ENCODE measurements at places on chromosomes 2 and 18. TPM values are rescaled to one million over a fixed set of nuclear protein-coding genes. Genes with fewer than 3 reads are reported as not detected.

DNA sequence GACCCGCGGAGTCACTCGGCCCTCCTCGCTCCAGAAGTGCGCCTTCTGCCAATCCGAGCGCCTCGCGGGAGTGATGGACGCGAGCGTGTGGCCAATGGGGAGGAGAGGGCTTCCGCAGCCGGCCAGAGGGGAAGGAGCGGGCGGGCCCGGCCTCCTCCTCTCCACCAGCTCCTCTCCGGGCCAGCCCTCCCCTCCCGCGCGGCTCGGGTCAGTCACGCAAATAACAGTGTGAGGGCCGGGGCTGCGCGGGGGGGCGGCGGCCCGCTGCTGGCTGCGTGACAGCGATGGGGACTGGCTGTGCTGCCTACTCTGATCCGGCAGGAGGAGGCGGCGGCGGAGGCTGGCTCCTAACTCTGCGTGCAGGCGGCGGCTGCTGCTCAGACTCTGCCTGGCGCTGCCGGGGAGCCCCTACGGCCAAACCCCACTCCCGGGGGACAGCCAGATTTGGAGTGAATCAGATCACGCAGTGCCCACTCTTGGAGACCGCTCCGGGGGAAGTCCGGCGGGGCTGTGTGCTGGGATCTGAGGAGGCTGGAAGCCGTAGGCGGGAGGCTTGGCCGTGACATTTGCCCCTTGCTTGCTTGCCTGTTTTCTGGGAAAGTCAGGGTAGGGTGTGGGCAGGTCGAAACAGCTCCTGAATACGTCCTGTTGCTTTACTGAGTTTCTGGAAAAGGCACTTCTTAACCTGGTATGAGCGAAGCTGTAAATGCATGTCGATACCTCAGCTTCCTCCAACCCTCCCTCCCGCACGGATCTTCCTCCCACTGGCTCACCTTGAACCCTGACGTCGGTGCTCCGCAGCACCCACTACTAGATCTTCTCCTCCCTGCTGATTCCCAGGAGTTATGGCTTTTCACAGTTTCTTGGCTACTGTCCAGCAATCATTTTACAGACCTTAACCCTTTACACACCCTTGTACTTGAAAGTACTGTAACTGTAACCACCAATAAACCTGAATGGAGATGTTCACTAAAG is 97.9 kb upstream of the SERTAD2 start:
- peak; percentile 98 for DNase-seq

- no peak for DNase-seq
Observed at GRCh38 chr2:172977270-172978062, 98.2 kb upstream of the MAP3K20 start.

DNA sequence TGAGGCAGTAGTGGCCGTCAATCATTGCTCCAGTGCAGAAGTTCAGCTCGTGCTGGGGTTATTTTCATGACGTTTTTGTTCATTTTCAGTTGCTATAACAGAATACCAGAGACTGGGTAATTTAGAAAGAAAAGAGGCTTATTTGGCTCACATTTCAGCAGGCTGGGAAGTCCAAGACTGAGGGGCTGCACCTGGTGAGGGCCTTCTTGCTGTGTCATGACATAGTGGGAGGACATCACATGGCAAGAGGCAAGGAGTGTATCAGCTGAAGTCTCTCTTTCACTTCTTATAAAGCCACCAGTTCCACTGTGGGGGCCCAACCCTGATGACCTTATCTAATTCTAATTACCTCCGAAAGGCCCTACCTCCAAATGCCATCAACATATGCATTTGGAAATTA is 58.0 kb upstream of the DPP10 start:
- no peak for DNase-seq

DNA sequence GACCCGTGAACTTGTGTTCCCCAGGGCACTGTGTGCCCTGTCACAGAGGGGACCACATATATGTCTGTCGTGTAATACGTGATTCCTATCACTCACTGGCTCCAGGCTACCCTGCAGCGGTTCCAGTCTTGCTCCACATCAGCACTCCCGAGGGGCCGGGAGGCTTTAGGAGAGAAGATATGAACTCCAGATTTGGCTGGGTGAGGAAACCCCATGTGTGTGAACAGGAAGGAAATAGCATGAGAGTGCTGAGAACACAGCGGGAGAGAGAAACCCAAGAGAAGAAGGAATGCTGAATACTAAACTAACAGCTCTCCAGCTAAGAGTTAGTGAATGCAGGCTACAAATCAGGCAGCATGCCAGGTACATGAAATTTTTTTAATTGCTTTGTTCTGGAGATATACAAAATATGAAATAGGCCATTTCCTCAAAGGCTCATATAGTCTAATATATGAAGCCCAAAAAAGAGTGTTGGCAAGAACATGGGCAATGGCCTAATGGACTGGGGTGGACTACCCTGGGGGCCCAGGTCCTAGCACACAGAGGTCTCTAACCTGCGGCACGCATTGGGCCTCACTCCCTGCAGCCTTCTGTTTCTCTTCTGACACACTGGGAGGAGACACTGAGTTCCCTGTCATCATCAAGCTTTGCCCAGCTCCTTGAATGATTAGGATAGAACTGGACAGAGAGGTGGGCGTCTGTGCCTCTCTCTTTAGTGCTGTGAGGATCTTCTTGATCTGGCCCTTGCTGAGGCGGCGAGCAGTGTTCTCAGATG is 372.8 kb upstream of the RAB6C start:
- DNase-seq, result no peak

The CREG2 gene
- 0.36 TPM for total RNA-seq

DNA sequence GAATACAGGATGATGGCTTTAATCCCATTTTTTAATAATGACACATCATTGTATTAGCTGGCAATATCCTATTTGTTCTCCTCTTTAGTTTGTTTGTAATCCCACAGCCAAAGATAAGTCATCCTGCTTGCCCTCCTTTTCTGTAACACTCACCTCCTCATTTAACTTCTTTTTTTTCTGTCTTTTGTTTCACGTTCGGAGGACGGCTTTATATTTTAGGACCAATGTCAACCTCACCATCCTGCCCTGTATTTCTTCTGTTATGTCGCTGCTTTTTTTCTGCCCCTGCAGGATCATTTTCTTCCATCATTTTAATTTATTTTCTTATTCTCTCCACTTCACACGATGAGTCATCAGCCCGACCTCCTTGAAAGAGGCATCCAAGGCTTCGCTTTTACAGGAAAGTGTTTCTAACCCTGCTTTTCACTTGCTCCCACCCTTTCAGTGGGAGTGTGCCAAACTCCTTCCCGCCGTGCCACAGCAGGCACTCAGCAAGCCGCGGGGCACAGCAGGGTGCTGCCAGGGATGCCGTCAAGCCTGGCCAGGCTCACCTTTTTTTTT is 11.4 kb downstream of the RAB31 start:
- peak; percentile 87 for DNase-seq

The PARD3B gene
- total RNA-seq, result 22.4 TPM

GRCh38 chr2:223494942-223495341 is 107.2 kb downstream of the SCG2 start:
- no peak for DNase-seq

DNA sequence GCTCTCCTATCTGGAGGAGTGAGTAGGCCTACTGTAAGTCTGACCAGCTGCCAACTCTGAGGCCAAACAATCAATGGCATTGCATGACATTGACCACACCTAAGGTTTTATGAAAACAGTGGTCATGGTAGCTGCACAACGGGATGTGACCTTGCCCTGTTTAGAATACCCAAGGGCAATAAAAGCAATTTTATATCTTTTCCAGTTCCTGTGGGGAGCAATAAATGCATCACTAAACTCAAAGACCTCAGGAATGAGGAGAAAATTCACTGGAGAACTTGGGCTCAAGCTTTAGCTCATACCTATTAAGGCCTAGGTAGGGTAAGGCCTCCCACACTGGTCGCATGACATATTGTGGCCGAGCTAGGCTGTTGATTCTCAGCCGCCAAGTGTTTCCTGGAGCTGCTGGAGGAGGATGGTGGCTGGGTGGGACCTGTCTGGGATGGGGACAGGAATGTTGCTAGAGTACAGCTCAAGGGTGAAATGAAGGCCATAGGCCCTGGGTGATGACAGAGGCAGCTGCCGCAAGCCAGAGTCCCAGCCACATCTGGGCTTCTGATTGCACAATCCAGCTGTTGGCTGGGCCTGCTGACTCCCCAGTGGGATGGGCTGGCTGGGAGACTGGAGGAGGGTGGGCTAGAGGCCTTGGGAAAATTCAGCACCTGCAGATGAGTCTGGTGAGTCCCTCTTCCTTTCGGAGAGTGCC is 313.7 kb downstream of the CYP26B1 start:
- peak; percentile 79 for DNase-seq

DNA sequence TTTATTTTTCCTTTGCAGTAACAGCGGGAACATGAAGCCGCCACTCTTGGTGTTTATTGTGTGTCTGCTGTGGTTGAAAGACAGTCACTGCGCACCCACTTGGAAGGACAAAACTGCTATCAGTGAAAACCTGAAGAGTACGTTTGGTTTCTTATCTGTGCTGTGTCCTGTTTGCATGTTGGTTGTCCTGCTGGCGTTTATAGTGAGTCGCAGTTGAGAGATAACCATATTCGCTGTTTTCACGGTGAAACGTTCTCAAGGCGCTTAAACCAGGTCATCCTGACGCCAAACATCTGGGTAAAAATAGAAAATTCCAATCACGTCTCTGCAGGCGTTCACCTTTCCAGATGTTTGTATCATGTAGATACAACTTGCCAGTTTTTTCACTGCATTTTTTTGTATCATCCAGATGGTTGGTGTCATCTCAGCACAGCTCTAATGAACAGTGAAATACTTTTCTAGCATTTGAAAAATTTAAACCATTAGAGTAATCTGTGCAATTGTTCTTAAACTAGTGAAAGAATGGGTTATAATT is 21.2 kb downstream of the CLUL1 start:
- no peak for DNase-seq

GRCh38 chr2:238857959-238858358 is 10.1 kb downstream of the TWIST2 start:
- DNase-seq, result no peak

The RTP5 gene
- not detected for total RNA-seq

DNA sequence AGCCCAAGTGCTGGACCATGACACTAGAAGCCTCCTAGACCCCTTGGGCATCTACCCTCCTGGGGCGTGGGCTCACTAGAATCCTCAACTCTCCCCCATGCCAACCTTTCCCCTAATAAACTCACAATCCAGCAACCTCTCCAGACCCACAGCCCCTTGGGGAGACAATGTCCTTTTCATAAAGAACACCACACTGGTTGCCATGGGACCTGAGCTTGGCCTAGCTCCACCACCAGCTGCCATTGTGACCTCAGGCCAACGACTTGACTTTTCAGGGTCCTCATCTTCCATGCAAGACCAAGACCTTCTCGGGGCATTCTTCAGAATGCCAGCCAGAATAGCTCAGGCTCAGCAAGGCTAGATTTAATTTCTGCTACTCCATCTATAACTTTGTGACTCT is 128.1 kb upstream of the NPAS2 start:
- DNase-seq, result no peak

The DES gene
- total RNA-seq, result 1.2 TPM

DNA sequence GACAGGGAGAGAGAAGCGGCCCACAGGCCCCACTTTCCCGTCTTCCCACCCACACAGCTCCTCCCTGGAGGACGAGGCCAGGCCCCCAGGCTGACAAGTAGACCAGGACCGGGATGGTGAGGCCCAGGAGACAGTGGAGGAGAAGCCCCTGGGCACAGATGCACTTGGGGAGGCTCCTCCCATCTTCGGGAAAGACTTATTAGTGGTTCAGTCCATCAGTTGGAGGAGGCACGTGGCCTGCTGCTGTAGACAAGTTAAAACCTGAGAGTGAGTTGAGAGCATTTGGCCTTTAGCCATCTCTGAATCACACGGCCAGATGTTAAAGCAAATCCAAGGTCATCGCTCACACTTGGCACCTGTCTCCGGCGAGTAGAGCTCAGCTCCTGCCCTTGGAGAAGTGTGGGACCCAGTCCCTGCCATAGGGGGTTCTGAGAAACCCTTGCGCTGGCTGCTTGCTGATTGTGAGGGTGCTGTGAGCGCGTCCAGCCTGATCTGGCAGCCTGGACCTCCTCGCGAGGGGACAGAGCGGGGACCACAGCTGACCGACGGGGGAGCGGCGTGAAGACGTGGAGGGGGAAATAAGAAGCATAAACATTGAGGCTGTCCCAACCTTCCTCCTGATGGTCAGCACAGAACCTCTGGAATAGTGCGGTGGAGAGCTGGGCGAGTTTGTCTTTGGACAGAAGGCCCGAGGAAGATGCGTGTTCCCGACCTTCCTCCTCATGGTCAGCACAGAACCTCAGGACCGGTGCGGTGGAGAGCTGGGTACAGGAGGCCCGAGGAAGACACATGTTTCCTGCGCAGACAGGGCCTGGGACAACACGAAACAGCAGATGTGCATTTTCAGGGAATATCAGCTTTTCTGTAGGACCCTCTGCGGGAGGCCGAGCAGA is 24.7 kb upstream of the ALLC start:
- DNase-seq, result peak; percentile 42

The CGREF1 gene
- total RNA-seq, result 6.8 TPM

GRCh38 chr2:232352511-232353091 is 25.9 kb upstream of the ALPP start:
- DNase-seq, result peak; percentile 76

GRCh38 chr2:23713351-23713750 is 213.6 kb downstream of the ATAD2B start:
- no peak for DNase-seq

DNA sequence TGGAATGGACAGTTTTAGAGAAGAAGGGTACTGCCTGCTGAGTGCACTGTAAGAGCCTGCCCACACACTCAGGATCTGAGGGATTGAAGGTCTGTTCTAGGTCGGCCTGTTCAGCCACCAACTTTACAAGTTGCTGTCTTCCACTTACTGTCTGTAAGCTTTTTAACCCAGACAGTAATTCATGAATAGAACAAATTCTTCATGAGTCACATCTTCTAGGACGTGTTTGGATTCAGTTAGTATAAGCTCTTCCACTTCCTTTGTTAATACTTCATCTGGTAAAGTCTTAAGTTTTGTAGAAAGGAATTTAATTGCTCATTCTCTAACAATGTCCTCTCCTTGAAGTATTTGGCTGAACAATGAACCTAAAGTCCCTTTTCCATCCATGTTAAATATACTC is 74.6 kb downstream of the PDE11A start:
- no peak for DNase-seq

DNA sequence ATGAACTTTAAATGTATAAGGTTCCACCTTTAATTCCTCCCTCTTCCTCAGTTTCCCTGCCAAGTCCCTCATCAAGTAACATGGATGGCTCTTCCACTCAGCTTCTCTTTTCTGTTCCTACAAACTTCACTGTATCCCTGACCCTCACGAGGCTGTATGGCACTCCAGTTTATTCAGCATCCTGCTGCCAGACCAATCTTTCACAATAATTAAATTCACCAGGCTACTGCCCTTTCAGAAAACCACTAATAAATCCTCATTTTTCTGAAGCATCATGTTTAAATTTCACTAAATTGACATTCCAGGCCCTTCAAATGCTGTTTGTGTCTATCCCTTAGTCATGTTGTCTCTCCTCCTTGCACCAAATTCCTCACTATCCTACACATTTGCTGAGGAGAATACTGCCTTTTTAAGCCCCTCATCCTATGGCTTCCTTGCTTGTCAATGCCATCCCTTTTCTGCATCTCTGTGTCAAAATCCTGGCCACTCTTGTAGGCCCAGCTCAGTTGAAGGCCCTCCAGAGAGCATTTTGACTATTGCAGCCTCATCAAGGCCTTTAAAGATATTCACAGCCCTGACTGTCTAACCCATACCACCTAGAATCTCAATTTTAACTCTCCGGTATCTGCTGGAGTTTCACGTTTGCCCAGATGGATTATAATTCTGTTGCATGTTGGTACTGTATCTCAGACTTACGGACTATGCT is 22.8 kb upstream of the ASNSD1 start:
- DNase-seq, result no peak

The TUBA4B gene
- not detected for total RNA-seq

- no peak for DNase-seq
Observed at GRCh38 chr2:17793296-17793695, 23.0 kb upstream of the MSGN1 start.

GRCh38 chr2:183605440-183605839 is 481.2 kb downstream of the NUP35 start:
- DNase-seq, result no peak

The SP9 gene
- not detected for total RNA-seq
